ENCODE measurements at places on chromosomes 3 and 15.

DNA sequence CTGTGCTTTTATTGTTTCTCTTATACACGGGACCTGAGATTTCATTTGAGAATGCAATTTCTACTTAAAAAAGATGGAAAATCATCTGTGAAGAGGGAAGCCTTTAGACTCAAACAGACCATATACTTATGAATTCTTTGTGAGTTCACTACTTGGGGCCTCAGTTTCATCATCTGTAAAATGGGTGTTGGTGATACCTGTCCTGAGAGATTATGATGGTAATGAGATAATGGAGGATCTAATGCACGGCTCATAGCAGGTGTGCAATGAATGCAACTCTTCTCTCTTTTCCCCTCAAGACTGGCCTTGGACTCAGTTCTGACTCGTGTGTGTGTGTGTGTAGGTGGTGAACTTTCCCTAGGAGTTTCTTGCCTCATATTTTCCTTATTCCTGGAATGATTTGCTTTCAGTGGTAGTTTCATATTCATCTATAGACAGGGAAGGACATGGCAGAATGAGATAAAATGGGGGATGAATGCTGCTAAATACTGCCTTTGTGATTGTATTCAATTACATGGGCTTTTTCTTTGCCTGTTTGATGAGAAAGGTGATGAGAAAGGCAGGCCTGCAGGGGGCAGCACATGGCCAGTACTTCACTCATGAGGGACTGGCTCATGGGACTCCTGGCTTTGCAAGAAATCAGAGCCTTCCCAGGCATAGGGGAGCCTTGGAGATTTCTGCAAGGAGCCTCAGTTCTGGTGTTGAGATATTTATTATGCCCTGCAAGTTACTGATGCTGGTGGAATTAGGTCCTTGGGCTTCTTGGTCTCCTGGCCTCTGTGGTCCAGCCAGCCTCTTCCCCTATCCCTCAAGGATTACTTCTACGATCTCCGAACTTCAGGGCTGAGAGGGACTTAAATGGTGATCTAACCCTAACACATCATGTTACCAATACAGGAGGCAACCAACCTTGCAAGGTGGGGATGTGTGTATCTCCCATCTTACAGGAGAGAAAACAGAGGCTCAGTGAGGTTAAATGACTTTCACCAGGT is 70.7 kb downstream of the RPLP1 start:
- DNase-seq: peak; percentile 65

DNA sequence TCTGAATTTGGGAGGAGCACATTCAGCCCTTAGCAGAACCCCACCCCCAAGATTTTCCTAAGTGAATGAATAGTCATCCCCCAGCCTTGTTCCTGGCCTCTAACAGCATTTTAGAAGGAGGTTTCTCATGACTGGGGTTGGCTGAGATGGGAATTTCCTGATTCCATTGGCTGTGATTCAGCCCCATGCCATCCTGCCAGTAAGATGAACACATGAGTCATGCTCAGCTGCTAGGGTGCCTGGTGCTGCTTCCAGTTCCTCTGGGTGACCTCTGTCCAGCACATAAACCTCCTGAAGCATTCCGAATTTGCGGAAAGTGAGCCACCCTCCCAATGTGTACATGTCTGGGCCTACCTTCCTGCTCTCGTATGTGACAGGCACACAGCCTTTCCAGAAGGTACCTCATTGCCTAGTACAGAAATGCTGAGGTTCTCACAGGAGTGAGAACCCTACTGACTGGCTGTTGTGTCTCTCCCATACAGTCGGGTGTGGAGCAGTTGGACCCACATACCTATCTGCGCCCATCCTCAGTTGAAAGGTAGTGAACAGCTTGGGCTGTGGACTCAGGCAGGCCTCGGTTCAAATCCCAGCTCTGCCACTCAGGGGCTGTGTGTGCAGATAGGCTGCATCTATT is 91.7 kb downstream of the APBA2 start:
- peak; percentile 94 for DNase-seq

- DNase-seq: no peak
Observed at GRCh38 chr3:54888873-54889272, 39.0 kb downstream of the LRTM1 start.

DNA sequence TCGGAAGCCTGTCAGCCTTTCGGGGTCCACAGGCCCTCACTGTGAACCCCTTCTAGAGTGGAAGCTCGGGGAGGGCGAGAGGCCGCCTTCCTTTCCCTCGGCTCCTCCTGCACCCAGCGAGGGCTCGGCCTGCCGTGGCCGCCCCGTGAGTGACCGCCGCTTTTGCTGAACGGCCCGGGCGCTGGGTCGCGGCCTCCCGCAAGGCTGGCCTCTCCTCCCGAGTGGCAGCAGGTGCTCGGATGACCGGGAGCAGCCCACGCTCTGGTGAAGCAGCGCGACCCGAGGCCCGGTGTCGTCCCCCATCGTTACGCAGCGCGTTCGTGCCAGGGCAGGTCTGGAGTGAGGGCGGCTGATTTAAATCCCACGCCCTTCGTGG is 53.8 kb downstream of the LRRK1 start:
- no peak for DNase-seq

GRCh38 chr15:61519296-61519695 is 290.2 kb upstream of the RORA start:
- no peak for DNase-seq

DNA sequence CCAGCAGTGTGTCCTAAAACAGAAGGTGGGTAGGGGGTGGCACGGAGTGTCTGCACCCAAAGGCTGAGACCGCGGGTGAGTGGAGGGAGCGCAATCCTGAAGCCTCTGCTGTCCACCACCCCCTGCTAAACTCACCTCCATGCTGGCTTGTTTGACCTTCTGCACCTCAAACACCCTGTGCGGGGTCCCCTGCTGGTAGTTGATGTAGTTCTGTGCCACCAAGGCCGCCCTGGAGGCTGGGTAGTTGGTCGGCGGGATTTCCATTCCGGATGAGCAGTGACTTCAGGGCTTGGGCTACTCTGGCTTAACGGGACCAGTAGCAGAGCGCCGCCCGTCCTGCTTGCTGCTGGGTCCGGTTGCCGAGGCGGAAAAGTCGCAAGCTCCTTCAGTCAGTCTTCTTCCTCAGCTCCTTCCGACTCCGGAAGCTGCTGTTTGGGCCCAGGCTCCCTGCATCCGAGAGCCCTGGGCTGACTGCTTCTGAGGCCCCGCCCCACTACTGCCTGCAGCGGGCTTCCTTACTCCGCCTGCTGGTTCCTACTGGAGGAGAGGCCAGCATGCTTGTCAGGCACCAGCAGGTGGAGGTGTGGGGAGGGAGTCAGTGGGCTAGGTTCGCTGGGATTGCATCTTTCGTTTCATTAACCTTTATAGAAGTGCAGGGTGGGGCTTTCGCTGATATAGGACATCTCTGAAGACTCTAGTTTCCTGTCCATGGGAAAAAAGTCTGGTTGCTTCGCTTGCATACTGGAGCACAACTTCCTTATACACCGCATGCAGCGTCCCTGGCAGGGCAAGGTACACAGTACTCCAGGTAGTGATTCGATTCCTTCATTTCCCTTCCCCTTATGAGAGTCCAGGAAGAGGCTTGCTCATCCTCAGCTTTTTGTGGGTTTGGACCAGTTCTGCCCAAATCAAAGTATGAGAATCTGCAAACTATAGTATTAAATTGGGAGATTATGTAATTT is at the start of gene LXN:
LXN (minus strand) TSS at position 434 of the 962 bp plus-strand sequence; CDS start at position 264, 170 bp downstream.
- peak; percentile 9 for DNase-seq

GRCh38 chr15:92073044-92073785 is 219.7 kb downstream of the SLCO3A1 start:
- no peak for DNase-seq

GRCh38 chr3:110656394-110657025 is 415.1 kb upstream of the NECTIN3 start:
- DNase-seq: no peak

GRCh38 chr3:27349832-27350231 is 19.4 kb downstream of the NEK10 start:
- DNase-seq: no peak

- DNase-seq: no peak
Observed at GRCh38 chr3:123798550-123798949, 85.6 kb downstream of the MYLK start.

- peak; percentile 59 for DNase-seq
Observed at GRCh38 chr3:14507305-14507741, 32.8 kb downstream of the GRIP2 start.

DNA sequence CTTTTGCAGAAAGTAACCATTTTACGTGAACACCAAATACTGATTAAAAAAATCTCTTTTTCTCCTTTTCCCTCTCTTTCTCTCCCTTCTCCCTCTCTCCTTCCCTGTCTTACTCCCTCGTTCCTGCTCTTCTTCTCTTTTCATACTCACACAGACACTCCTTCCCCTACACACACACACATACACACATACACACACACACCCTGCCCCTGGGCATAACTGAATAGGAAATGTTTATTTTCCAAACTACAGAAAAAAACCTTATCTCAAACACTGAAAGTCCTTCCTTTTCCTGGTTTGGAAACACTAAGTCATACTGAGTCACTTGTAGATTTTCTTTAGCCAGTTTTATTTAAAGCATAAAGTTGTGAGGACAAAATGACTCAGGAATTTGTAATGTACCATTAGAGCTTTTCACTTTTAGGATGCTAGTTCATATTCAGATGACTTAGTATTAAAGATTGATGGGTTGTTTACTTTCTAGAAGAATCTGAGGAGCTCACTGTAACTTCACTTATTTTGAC is 62.4 kb downstream of the MBNL1 start:
- DNase-seq: peak; percentile 98

GRCh38 chr15:69386284-69386683 is 27.9 kb upstream of the KIF23 start:
- no peak for DNase-seq

DNA sequence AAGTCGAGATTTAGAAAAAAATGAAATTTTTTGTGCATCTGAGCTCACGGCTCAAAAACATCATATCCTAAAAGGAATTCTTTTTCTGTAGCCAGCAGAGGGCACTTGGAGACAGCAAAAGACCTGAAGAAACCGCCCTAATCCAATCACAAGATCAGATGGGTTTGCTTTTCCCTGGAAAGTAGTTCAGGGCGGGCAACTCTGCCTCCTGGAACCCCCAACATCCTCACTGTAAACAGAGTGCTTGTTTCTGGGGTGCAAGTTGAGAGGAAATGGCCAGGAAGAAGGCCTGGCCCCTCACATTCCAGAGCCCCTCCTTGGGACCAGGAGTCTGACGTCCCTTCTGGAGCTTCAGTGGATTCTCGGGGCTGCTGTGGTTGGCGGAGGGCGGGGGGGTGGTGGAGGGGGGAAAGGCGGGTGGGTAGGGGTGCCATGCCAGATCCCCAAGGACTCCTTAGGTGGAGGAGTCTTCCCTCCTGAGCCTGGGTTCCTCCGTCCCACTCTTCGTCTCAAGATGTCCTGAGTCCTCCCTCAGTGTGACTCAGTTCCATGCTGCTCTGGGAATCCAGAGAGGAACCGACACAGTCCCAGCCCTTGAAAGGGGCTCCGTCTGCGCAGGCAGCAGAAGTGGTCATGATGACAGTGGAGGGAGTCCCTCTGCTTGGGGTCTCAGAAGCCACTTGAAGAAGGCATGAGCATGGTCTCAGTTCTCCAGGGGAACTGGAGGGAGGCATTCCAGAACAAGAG is 35.9 kb downstream of the CCK start:
- peak; percentile 46 for DNase-seq

- no peak for DNase-seq
Observed at GRCh38 chr3:128316481-128316891, 150.2 kb downstream of the DNAJB8 start.

DNA sequence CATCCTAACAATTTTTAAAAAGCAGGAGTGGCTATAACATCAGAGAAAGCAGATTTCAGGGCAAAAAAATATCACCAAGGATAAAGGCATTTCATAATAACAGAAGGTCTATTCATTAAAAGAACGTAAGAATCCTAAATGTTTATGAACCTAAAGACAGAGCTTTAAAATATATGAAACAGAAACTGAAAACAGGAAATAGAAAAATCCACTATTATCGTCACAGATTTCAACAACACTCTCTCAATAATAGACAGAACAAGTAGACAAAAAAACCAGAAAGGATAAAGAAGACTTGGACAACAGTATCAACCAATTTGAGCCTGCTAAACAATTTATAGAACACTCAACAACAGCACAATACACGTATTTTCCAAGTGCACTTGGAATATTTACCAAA is 71.4 kb downstream of the FBXL22 start:
- no peak for DNase-seq

GRCh38 chr3:9786825-9787669 is 5.2 kb downstream of the TADA3 start:
- DNase-seq: no peak

DNA sequence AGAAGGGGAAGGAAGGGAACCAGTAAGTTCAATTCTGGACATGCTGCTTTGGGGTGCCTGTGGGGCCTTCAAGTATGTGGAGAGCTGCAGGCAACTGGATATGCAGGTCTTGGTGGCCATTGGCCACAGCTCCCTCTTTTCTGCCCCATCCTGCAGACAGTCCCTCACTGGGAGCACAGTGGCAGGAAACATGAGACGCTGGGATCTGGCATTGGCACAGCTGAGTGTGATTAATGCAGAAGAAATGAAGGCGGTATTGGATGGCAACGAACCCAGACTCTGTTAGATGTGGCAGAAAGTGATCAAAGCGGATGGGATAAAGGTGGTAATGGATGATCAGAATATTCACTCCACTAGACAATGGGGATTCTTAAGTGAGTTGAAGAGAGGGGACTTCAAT is 23.2 kb upstream of the VPS8 start:
- peak; percentile 90 for DNase-seq

DNA sequence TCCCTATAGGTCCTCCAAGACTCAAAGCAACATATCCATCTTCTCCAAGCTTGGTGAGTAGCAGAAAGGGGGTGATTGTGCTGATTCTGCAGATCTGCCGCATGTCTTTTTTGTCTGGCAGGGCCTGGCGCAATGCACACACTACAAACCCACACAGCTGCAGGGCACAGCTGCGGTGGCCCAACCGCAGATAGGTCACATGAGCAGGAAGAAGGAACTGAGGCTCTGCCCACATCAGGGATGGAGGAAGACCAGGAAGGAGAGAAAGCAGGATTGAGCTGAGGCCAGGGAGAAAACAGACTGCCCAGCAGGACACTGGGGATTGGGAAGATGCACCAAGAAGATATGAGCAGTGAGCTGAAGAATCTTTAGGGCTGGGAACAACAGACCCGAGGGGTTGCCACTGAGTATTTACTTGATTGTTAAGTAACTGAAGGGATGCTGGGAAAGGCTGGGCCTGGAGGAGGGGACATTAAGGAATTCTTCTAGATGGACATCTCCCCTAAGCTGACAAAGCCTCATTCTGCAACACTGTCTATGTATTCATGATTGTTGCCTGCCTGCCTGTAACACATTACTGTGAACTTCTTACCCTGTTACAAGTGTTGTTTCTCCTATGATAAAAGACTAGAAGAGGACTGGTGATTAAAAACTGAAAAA is 126.7 kb downstream of the MYLK start:
- DNase-seq: peak; percentile 96

- peak; percentile 40 for DNase-seq
Observed at GRCh38 chr15:33737687-33738601, 230.4 kb upstream of the CHRM5 start.

- DNase-seq: no peak
Observed at GRCh38 chr15:63274427-63274826, 3.0 kb upstream of the APH1B start.

- no peak for DNase-seq
Observed at GRCh38 chr3:88433568-88433967, 283.8 kb downstream of the C3orf38 start.

GRCh38 chr3:113741620-113742019 is 4.4 kb downstream of the NAA50 start:
- DNase-seq: no peak

GRCh38 chr15:65824941-65825544 is 33.0 kb upstream of the DENND4A start:
- peak; percentile 27 for DNase-seq

GRCh38 chr3:189282189-189282588 is 110.4 kb downstream of the TPRG1 start:
- no peak for DNase-seq

- peak; percentile 22 for DNase-seq
Observed at GRCh38 chr3:136074546-136075170, 109.1 kb downstream of the PPP2R3A start.

Data from M059J (cell line).